ENCODE measurements at places on chromosomes 7 and 10.

DNA sequence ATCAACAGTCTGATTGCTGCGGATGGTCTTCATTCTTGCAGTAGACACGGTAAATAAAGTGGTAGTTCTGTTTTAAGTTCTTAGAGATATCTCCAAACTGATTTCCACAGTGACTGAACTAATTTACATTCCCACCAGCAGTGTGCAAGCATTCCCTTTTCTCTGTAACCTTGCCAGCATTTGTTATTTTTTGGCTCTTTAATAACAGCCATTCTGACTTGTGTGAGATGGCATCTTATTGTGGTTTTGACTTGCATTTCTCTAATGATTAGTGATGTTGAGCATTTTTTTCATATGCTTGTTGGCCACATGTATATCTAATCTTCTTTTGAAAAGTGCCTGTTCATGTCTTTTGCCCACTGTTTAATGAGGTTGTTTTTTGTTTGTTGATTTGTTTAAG, 30.2 kb upstream of the CXCL12 start:
- no peak for DNase-seq

- peak; percentile 26 for DNase-seq
Measured at GRCh38 chr10:87093632-87094372, 841 bp downstream of the GLUD1 start.

- DNase-seq, result peak; percentile 46
Measured at GRCh38 chr7:42869131-42870020, 42.5 kb downstream of the C7orf25 start.

DNA sequence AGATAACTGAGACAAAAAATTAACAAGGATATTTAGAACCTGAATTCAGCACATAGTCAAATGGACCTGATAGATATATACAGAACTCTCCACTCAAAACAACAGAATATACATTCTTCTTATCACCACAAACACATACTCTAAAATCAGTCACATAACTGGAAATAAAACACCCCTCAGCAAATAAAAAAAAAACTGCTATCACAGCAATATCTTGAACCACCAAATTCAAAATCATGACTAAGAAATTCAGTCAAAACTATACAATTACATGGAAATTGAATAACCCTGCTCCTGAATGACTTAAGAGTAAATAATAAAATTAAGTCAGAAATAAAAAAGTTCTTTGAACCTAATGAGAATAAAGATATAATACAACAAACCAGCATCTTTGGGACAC, 30.0 kb upstream of the ZNF722 start:
- no peak for DNase-seq
